Urinary bladder (tissue), 4 donors: ENCODE measurements at places on chromosomes 1 and 21. TPM values are rescaled to one million over a fixed set of nuclear protein-coding genes. Genes with fewer than 3 reads are reported as not detected.

GRCh38 chr1:44237721-44238457 is 24.6 kb downstream of the DMAP1 start:
- DNase-seq, result peak; percentile 85

- DNase-seq, result no peak
These were observed 127.8 kb downstream of the GABPA start for GRCh38 chr21:25862596-25862995.

DNA sequence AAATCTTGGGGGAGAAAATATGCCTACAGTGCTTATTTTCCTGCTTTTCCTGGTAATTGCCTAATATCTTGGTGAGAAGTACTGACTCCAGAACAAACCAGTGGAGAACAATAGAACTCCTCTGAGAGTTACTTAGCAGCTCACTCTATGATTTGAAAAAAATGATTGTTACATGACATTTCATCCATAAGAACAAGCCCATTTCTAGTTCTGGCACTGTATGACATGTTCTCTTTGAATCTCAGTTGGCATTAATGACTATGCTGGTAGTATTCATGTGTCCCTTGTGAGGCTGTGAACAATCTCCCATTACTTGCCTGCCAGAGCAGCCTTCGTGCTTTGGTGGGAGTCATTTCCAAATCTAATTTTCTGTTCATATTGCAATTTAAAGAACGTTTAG is 58.0 kb downstream of the CLIC4 start:
- no peak for DNase-seq

DNA sequence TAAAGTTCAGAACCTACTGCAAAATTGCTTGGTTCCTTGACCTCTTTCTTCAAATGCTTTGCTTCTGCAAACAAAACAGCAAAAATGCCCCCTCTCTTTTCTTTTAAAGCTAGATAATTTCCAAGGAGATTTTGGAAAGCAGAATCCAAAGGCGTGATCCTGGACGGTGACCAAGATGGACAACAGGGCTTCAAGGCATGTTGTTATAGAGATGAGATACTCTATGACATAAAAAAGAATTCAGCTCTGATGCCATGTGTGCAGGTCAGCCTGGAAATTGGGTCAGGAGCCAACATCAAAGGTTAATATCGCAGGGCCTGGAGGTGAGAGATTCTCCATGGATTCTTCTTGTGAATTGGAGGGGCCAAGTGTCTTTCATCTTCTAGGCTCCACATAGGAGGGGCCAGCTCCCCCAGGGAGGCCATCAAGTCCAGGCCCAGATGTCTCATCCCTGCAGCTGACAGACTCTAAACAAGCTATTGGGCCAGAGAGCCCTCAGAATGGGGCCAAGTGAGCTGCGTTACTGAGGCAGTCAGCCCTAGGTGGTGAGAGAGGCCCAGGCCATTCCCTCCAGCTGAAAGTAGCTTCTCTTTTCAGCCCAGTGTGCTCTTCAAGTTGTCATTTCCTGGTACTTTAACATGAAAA is 45.5 kb downstream of the NMNAT2 start:
- DNase-seq, result no peak

DNA sequence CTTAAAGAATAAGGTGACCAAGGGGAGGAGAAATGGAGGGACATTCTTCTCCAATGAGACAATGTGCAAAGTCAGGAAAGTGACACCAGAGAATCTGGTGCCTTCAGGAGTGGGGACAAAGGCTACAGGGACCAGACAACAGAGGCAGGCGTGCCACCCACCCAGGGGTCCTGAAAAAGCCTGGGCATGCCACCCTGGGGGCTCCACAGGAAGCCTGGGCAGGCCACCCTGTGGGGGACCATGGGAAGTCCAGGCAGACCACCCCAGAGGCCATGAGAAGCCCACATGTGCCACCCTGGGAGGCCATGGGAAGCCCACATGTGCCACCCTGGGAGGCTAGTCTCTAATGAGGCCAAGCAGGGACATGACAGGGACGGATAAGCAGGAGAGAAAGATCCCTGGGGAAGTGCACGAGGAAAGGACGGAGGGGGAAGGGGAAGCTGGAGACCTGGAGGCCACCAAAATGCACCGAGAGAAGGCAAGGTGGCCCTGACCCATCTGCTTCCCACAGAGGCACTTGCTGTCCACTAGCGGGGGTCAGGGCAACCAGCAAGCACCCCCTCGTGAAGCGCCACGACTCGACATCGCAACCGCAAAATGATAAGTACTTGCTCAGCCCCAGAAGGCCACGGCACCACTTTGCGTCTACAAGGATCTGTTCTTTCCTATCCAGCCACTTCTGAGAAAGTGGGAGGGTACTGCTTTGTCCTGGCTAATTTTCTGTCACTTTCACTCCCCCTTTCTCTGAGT is 7.2 kb upstream of the PDE9A start:
- no peak for DNase-seq

The IGSF9 gene
- total RNA-seq, result 1.7 TPM

The OR14I1 gene
- total RNA-seq, result not detected

- no peak for DNase-seq
These were observed 2.6 kb downstream of the SLAMF8 start for GRCh38 chr1:159829273-159829634.

DNA sequence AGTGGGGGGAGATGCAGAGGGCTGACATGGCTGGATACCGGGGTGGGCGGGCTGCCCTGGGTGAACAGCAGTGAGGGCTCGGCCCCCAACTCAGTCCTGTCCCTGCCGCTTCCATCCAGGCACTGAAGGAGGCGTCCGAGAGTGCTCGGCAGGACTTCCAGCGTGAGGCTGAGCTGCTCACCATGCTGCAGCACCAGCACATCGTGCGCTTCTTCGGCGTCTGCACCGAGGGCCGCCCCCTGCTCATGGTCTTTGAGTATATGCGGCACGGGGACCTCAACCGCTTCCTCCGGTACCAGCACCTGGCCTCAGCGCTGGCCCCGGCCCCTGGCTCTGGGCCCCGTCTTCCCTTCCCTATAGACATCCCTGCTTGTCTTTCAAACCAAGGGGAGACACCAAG is 15.6 kb downstream of the NTRK1 start:
- DNase-seq, result no peak

GRCh38 chr1:175209493-175209921 is 16.9 kb upstream of the KIAA0040 start:
- DNase-seq, result no peak

The S100A11 gene
- total RNA-seq, result 81.9 TPM

The FGR gene
- 3.4 TPM for total RNA-seq

The CRP gene
- not detected for total RNA-seq

- no peak for DNase-seq
These were observed 4.4 kb upstream of the RUNX1 start for GRCh38 chr21:35053356-35054096.

DNA sequence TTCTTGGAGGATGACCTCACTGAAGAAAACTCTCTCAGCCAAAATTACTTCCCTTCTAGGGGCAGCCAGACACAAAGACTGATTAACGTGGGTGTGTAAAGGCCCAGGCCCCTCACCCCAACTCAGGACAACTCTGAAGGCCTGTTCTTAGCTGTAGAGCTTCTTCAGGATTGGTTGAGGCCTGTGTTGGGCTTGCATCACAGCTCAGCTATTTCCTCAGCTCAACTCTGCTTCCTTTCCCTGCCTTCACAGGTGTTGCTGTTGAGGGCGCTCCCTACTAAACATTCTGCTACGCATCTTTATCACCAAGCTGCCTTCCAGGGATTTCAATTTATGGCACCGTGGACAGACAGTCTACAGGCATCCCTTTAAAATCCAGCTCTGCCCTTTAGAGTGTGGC is 36.8 kb downstream of the MAB21L3 start:
- no peak for DNase-seq

The NBPF20 gene
- total RNA-seq, result 4.4 TPM

The PDZK1 gene
- total RNA-seq, result 0.37 TPM

The PGLYRP4 gene
- total RNA-seq, result not detected

The MNDA gene
- total RNA-seq, result 9.0 TPM

The TMEM81 gene
- 0.74 TPM for total RNA-seq

The HMGB4 gene
- total RNA-seq, result not detected

The TMEM125 gene
- total RNA-seq, result 0.32 TPM

The CD2 gene
- 1.4 TPM for total RNA-seq

The GBP2 gene
- total RNA-seq, result 49.8 TPM

- no peak for DNase-seq
These were observed 64.3 kb downstream of the ZNF281 start for GRCh38 chr1:200345520-200345919.

GRCh38 chr1:82510431-82510830 is 709.7 kb downstream of the ADGRL2 start:
- no peak for DNase-seq

DNA sequence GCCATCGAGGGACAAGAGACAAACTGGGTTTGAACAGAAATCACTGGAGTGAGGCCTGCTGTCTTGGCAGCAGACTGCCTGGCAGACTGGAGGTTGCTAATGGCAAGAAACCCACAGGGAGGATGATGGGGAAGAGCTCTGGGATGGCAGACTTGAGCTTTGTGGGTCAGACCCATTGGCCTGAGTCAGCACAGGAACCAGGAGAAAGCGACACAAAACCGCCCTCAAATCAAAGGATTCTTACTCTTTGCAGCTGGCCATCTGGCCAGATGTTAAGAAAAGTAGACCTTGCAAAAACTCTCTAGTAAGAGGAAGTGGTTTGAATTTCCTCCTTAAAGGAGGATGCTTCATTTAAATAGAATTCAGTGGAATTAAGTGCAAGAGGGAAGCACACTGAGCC is 195.2 kb upstream of the JUN start:
- no peak for DNase-seq

GRCh38 chr1:222784916-222785315 is 29.9 kb upstream of the DISP1 start:
- DNase-seq, result no peak

DNA sequence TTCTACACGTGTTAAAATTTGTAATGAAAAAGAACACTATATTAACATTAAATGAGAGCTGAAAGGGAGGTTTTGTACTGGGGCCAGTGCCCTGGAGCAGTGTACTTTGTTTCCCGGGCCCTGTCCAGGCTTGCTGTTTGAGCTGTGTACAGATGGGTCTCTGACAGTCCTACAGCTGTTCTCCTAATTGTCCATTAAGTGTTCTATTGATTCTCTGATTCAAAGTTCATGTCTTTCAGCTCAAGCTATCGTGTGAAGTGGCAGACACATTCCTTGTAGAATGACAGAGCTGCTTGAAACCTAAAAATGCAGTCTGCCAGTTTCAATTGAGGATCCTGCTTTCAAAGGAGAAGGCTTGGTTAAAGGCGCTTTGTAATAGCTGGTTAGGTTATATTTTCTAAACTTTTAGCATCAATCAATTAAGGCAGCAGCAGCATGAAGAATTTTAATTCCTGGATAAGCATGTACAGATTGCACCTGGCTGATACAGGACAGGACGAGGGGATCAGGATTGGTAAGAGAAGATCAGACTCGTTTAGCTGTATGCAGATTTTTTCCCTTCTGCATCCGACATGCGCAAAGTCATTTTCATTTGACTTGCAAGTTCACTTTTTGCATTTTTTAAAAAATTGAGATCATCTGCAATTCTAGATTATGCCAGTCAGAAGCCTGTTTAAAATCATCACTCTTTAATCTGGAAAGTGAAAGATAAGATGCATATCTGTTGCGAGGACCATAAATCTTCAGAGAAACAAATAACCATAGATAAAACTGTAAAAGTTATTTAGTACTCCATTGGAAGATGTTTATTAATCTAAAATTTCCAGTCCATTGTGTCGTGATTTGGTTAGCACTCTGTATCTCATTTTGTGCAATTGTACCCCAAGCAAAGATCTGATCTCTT is 98.5 kb downstream of the ATG4C start:
- no peak for DNase-seq

DNA sequence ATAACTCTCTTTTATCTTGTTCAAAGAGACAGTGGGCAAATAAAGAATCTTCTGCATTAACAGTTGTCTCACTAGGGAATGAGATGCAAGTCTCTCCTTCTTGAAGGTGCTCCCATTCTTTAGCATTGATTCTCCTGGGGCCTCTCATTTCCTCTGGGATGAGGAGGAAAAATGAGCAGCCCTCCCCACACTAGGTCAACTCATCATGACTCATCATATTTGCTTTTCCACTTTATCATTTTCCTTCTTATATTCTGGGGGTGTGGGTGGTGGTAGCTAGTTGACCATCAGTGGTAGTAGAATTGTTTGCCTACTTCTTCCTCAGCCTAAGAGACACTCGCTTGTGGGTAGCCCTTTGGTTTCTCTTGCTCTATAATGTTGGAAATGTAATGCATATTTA is 182.0 kb upstream of the C1orf87 start:
- no peak for DNase-seq

- no peak for DNase-seq
These were observed 180.2 kb upstream of the MAP1LC3C start for GRCh38 chr1:242178924-242179708.

The GREM2 gene
- total RNA-seq, result 4.7 TPM
